Activated T-helper 1 cell treated with anti-CD3 and anti-CD28 coated beads, Interleukin-12 subunit alpha, Interleukin-12 subunit beta, Interleukin-2, Interleukin-4 antibody, amounts not matched to agents 30 ng/mL and 10 ng/mL and 1 ng/mL, durations not matched to agents 14 hours and 24 hours and 36 hours (primary cell): ENCODE measurements at places on chromosomes 6 and 20. TPM values are rescaled to one million over a fixed set of nuclear protein-coding genes. Genes with fewer than 3 reads are reported as not detected.

DNA sequence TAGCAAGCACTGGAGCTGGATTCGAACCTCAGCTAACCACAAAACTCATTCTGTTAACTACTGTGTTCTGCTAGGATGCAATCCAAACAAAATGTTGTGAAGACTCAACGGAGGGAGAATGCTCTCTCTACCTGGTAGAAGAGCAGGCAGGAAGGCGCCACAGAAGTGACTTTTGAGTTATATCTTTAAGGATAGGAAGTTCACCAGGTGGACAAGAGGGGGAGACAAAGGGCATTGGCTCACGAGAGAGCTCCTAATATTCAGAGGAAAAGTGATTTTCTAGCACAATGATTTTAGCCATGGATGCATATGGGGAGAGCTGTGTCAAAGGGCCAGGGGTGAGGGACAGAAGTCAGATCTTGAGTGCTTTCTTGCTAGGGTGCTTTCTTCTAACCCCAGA lies 108.4 kb upstream of the MAFB start:
- no peak for DNase-seq

Gene ZNF341
- total RNA-seq: 6.7 and 6.8 TPM in 2 replicates

Gene PSORS1C2
- total RNA-seq: not detected in 2 replicates

- no peak for DNase-seq
Measured at GRCh38 chr20:7196481-7196880, 429.0 kb downstream of the BMP2 start.

Gene SEMG1
- total RNA-seq: not detected in 2 replicates

- no peak for DNase-seq
Measured at GRCh38 chr6:1724124-1724523, 114.4 kb downstream of the FOXC1 start.

Gene EPHA7
- total RNA-seq: not detected in 2 replicates
